Endothelial cell (in vitro differentiated cells): ENCODE measurements at places on chromosomes 6 and 20. TPM values are rescaled to one million over a fixed set of nuclear protein-coding genes. Genes with fewer than 3 reads are reported as not detected.

Gene SLCO4A1
- total RNA-seq = 1.4 TPM

GRCh38 chr6:131807644-131808459 is at the start of gene ENPP1:
ENPP1 (plus strand) TSS chr6:131808020; CDS start chr6:131808036, 16 bp downstream.
- peak; percentile 66 for DNase-seq

DNA sequence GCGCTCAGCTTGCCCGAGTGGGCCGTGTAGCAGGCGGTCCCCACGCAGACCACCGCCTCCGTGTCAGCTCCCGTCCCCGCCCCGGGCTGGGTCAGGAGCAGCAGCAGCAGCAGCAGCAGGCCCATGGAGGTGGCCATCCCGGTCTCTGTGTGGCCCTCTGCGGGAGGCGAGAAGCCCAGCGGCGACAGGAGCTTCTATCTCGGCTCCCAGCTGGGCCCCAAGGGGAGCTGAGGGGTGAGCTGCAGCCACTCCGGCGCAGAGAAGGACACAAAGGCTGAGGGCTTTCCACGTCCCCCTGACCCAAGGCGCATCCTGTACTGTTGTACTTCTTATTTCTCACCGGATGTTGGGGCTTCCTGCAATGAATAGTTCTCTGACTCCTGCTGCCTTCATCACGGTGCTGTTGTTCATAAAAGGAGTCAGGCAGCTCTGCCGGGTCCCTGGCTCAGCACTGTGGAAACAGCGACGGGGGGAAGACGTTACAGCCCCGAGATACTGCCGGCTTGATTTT is at the start of gene CD93:
Gene CD93 (minus strand): TSS at position 269 of the 511 bp plus-strand sequence. CDS start 132 bp downstream, at position 137.
- peak; percentile 36 for DNase-seq

Gene CDSN
- not detected for total RNA-seq

- DNase-seq = no peak
Observed at GRCh38 chr6:137637121-137637520, 142.9 kb upstream of the OLIG3 start.

GRCh38 chr20:52129611-52130010 is 62.0 kb downstream of the ZFP64 start:
- DNase-seq = no peak

DNA sequence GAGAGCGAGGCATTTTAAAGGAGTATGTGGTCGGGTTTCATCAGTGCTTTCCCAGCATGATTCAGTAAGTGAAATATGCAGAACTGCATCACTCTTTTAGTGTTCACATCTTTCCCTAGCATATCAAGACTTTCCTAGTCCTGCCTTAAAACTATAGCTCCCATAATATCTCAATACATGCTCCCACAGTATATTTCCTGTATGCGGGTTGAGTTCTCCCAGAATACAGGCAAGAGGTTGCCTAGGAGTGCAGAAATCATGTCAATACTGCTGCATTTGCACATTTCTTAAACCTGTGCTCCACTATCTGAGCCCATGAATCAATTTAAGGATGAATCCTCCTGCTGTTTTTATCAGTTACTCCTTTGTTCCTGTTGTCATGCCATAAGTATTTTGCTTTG is 386.6 kb upstream of the SLC35B3 start:
- DNase-seq = no peak
